Muscle of leg (tissue), 16 donors: ENCODE measurements at places on chromosomes 3 and 15. TPM values are rescaled to one million over a fixed set of nuclear protein-coding genes. Genes with fewer than 3 reads are reported as not detected.

CTDSPL gene
- 38.1 TPM for polyA plus RNA-seq

- DNase-seq: no peak
Observed at GRCh38 chr15:63481105-63481810, 23.1 kb upstream of the USP3 start.

- DNase-seq: no peak
Observed at GRCh38 chr15:71414853-71415252, 299.6 kb downstream of the THSD4 start.

GRCh38 chr3:51798411-51798963 is 19.4 kb upstream of the IQCF6 start:
- DNase-seq: no peak
